Naive thymus-derived CD8-positive, alpha-beta T cell (primary cell): ENCODE measurements at places on chromosomes 5 and 9. TPM values are rescaled to one million over a fixed set of nuclear protein-coding genes. Genes with fewer than 3 reads are reported as not detected.

GRCh38 chr5:83518319-83519061 lies 46.9 kb downstream of the VCAN start:
- DNase-seq = no peak

GRCh38 chr5:94613583-94613982 lies 4.8 kb downstream of the KIAA0825 start:
- no peak for DNase-seq

DNA sequence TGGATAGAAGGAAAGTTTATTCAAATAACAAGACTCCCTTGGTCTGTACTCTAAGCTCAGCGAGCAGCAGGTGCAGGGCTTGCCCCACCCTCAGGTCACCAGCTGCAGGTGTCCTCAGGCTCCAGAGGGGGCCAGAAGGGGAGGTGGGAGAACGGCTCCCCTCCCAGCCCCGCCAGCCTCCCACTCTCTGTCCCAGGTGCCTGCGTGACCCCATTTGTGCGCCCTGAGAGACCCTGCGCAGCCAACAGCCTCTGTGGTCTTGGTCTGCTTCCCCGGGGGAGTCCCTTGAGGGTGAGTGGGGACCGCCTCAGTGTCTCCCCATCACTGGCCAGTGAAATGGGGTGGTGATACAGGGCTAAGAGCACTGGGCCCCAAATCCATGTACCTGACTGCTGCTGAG lies 62.3 kb upstream of the STXBP1 start:
- no peak for DNase-seq

DNA sequence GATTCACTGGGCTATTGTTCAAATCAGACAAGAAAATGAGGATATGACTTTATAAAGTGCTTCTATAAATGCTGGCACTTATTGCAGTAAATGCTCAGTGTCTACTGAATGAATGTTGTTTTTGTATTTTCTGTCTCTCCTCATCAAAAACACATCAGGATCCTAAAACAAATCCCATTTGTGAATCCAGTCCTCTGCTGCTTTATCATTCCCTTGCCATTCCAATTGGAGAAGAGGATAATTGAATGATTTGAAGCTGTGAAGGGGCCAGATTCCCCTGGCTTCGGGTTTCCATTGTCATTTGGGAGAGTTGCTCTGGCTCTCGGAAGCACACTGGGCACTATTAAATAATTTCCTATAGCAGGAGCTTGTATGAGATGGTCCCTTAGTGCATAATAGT lies 666.8 kb downstream of the ACTL7B start:
- no peak for DNase-seq

- no peak for DNase-seq
These were observed 165.5 kb downstream of the DAB2IP start for GRCh38 chr9:121816845-121817450.

DNA sequence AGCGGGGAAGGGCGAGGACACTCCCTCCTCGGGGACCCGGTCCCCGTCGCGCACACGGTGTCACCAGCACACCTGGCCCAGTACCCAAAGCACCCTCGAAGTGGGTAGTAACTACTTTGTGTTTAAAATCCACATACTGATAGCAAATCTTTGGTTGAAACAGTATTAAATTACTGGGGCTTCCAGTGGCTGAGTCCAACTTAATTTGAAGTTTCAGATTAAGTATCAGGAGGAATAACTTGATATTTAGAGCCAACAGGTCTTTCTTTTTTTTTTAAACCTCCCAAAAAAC lies 615 bp downstream of the ATG10 start:
- no peak for DNase-seq

Gene ARL14EPL
- not detected for total RNA-seq
